ENCODE measurements at places on chromosomes 7 and 10. TPM values are rescaled to one million over a fixed set of nuclear protein-coding genes. Genes with fewer than 3 reads are reported as not detected.

ERVW-1 gene
- total RNA-seq: not detected

DNMBP gene
- total RNA-seq: 15.5 TPM

SEMA3C gene
- 147 TPM for total RNA-seq

WNT2 gene
- 1.1 TPM for total RNA-seq

IL2RA gene
- total RNA-seq: 1.9 TPM

NKX6-2 gene
- total RNA-seq: 5.0 TPM

LBX1 gene
- total RNA-seq: not detected

CFAP70 gene
- total RNA-seq: 11.9 TPM

SEC61A2 gene
- total RNA-seq: 13.5 TPM

OR2A1 gene
- total RNA-seq: not detected

DNA sequence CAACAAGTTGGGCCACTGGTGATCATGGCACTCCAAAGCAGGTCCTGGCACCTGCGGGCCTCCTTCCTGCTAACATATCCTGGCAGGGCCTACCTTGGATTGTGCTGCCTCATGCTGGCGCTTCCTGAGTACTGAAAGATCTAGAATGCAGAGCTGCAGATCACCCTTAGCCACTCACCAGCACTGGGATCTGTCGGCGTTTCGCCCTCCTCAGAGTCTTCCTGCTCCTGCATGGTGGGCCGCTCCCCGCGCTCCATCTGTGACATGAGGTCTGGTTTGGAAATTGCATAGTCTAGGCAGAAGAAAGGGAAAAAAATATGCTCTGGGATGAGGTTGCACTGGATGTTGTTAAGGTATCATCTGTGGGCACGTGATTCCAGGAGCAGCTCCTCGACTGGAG, 10.0 kb downstream of the ZNF777 start:
- DNase-seq: no peak

DNA sequence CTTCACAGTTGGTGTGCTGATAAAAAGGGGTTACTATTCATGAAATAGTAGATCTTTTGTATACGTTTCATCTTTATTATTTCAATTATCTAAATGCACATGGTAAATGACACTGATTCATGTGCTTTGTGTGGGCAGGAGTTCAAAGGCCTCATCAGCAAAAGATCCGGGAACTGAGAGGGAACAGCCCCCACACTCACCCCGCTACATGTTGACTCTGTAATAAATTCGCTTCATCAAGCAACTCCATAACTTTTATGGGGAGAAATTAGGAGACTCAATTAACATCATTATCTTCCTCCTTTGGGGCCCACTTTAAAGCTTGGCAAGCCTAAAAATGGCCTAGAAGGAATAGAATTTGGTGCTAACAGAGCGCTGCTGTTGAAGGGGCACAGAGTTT, 250.7 kb upstream of the BMPER start:
- no peak for DNase-seq

DNA sequence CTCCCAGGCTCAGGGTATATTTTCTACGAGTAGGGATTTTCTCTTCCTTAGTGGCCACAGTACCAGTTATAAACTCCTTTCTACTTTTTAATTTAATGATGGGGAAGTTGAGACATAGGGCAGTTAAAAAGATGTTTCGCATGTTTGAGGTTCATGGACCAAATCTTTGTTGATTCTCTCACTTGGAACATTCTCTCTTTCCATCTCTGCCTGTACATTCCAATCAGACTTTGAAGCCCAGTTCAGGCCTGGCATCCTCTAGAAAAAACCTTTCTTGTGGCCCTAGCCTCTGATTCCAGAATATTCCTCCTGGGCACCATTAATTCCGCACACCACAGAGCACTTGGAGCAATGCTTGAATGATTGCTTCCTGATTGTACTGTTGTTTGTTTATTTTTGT, 18.5 kb downstream of the SLC13A4 start:
- no peak for DNase-seq

GRCh38 chr10:44366941-44367630, 17.8 kb downstream of the CXCL12 start:
- no peak for DNase-seq

DNA sequence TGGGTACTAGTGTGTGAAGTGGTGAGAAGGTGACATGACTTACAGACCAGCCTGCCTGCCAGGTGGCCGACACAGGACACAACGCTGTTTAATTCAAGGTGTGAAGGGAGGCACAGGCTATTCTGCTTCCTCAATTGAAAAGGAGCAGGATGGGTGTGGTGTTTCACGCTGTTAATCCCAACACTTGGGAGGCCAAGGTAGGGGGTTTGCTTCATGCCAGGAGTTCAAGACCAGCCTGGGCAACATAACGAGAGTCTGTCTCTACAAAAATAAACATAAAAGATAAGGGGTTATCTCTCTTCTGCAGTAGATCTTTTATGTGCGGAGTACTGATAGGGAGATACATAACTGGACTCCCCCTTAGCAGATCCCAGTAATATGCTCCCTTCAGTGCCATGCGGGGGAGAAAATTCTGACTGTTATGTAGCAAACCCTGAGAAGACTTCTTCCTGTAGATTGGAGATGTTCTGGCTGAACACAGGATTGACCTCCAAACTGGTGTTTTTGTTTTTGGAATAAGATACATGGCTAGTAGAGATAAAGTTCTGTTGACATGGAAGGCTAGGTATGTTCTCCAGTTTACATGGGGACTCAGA, 63.2 kb downstream of the CCNY start:
- no peak for DNase-seq

GRCh38 chr7:156194813-156195212, 382.6 kb upstream of the SHH start:
- no peak for DNase-seq

DNA sequence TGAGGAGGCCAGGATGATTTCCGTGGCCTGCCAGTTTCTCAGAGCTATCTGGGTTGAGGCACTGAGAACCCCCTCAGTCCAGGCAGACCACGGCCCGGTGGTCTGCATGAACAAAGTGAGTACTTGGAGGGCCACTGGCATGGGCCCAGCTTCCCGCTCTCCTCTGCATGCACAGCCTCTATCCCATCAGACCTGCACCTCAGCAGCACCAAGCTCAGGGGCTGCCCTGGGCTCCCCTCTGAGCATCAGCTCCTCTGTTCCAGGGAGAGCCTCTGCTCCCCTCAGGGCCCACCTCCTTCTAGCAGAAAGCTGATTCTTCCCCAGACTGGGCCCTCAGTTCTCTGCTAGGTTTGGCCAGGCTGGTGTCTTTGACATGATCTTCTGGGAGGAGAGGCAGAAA, 469.9 kb downstream of the DNAJB6 start:
- DNase-seq: no peak

GRCh38 chr10:43976292-43976691, 327.6 kb upstream of the ZNF32 start:
- no peak for DNase-seq

GRCh38 chr10:13908475-13908874, 321.7 kb downstream of the PRPF18 start:
- DNase-seq: no peak

GRCh38 chr10:127899766-127900387, 7.0 kb upstream of the PTPRE start:
- DNase-seq: no peak

DNA sequence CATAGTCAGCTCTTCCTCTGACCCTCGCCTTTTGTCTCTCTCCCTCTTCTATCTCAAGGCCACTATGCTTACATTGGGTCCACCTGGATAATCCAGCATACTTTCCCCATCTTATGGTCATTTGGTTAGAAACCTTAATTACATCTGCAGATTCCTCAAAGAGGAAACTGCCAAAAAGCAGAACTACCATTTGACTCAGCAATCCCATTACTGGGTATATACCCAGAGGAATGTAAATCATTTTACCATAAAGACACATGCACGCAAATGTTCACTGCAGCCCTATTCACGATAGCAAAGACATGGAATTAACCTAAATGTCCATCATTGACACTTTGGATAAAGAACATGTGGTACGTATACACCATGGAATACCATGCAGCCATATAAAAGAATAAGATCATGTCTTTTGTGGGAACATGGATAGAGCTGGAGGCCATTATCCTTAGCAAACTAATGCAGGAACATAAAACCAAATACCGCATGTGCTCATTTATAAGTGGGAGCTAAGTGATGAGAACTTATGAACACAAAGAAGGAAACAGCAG, 114.8 kb upstream of the NPY start:
- DNase-seq: no peak

- no peak for DNase-seq
These were observed 42.8 kb downstream of the CLRN3 start for GRCh38 chr10:127849921-127850320.

DNA sequence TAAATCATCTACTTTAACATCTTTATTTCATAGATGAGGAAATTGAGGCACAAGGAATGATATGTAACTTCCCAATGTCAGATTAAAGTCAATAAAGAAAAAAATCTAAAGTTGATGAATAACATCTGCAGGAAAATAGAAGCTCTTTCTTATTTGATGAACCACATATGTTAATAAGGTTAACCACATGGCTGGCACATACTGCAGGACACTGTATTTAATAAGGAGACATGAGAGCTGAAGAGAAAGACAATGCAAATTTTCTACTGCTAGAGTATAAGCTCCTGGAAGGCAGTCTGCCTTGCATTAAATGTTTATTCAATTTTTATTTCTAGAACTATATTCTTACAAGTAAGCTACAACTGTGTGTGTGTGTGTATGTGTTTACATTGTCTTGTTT, 4.4 kb downstream of the RAB11FIP2 start:
- no peak for DNase-seq

DNA sequence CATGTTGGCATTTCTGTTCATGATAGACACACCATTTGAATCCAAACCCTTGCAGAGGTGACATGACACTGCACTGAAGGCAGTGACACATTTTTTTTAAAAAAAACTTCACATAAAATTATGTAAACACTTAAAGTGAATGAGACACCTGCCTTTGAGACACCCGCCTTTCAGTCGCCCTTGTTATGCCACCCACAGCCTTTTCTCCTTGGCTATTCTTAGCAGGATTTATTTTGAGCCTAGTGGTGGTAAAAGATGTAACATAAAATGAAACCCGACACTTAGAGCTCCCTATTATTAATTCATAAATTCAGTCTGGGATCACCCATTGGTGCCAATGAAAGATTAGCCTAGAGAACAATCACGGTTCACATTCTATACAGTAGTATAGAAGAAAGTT, 161.3 kb downstream of the DYNC1I1 start:
- no peak for DNase-seq

GRCh38 chr10:1204434-1205326, 148.5 kb downstream of the WDR37 start:
- DNase-seq: no peak

- no peak for DNase-seq
These were observed 353.1 kb upstream of the LRRTM3 start for GRCh38 chr10:66572700-66573099.

- DNase-seq: no peak
These were observed 231.9 kb downstream of the PLXDC2 start for GRCh38 chr10:20048161-20048560.

- no peak for DNase-seq
These were observed 19.9 kb downstream of the HABP2 start for GRCh38 chr10:113572520-113573290.

DNA sequence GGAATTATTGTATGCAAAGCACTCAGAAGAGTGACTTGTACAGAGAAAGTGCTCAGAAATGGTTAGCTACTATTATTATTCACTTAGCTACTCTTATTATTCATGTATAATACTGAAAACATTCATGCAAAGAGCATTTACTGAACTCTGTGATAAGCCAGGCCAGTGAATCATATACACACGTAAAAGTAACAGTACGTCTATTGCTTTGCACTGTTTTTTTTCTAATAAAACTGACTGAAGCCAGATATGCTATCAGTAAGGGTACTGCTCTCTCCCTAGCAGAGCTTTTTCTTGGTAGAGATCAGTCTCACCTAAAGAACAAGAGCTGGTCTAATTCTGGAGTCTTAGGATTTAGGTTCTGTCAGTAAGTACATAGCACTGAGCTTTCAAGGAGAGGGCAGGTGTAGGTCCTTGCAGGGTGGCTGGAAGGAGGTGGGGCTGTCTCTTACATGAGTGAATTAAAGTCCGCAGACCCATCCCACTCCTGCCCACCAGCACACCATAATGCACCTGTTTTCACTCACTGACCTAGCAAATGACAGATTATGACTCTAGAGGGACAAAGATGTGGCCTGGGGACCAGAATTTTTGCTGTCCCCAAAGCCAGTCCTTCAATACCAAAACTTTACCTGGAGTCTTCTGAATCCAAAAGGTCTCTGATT, 145.9 kb downstream of the ARID5B start:
- DNase-seq: no peak

GRCh38 chr10:24435374-24435773, 226.4 kb downstream of the KIAA1217 start:
- DNase-seq: no peak

- DNase-seq: no peak
These were observed 14.9 kb downstream of the UNCX start for GRCh38 chr7:1247527-1248041.
